Psoas muscle (tissue), 8 donors: ENCODE measurements at places on chromosomes 6 and 20. TPM values are rescaled to one million over a fixed set of nuclear protein-coding genes. Genes with fewer than 3 reads are reported as not detected.

RNF144B gene
- 6.0 TPM for polyA plus RNA-seq

MYMX gene
- polyA plus RNA-seq: 0.09 TPM

FOXC1 gene
- polyA plus RNA-seq: 1.1 TPM

WFDC2 gene
- 0.31 TPM for polyA plus RNA-seq

NKX2-4 gene
- not detected for polyA plus RNA-seq

GFRA4 gene
- not detected for polyA plus RNA-seq

CFAP61 gene
- 32.3 TPM for polyA plus RNA-seq

ZCCHC3 gene
- 8.4 TPM for polyA plus RNA-seq

RALY gene
- polyA plus RNA-seq: 139 TPM

C6orf141 gene
- polyA plus RNA-seq: 0.75 TPM

MDFI gene
- 0.89 TPM for polyA plus RNA-seq

PLAGL1 gene
- polyA plus RNA-seq: 2.5 TPM

ARG1 gene
- 0.09 TPM for polyA plus RNA-seq

MKKS gene
- polyA plus RNA-seq: 40.1 TPM

BMP6 gene
- polyA plus RNA-seq: 4.8 TPM
